Activated CD8-positive, alpha-beta memory T cell treated with anti-CD3 and anti-CD28 coated beads for 4 hours (primary cell): ENCODE measurements at places on chromosomes 4 and X.

DNA sequence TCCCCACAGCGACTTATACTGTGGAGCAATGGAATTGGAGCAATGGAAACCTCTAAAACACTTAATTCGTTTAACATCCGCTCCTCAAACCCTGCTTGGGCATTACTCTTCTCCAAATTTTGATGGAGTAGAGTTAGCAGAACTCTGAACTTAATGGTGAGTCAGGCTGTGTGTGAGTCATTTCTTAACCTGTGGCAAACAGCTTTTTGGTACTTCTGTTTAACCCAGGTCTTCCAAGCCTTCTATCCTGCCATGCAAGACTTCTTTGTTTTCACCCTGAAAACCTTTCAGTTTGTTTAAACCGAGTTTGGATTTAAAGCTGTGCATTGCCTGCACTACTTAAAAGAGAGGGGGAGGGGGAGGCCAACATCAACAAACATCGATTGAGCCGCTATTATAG is 3.6 kb upstream of the AMOT start:
- no peak for DNase-seq

DNA sequence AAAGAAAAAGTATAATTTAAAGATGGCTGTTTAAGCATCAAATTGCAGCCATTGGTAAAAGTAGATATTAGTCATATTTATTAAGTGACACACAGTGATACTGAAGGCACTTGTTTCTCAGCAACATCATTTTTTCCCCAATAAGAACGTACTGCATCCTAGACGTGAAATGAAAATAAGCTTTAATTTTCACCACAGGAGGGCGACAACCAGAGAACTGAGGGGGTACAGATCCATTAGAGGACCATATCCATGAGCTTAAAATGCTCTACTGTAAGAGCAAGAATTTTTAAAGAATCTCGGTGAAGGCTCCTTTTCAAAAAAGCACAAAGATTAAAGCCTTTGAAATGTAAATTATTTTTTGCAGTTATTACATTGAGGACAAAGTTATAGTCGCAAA is 33.4 kb downstream of the FRG1 start:
- no peak for DNase-seq

GRCh38 chr4:90474484-90474883 is 347.3 kb downstream of the CCSER1 start:
- no peak for DNase-seq

- DNase-seq, result no peak
Measured at GRCh38 chrX:522456-522855, 108.1 kb upstream of the SHOX start.

DNA sequence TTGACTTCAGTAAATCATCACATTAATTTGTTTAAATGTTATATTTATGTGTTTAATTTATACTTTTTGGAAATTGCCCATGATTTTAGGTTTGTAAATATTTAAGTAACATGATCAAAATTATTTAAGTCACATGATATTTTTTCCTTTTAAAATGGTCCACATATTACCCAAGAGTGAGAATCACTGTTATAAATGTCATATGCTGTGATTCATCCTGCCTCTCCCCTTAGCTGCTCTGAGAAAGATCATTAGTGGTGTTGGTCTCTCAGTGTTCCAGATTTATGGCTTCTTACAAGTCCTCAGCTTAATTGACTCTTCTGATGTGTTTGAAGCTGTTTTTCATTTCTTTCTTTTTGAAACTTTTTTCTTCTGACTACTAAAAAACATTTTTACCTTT is 70.1 kb downstream of the SPANXN4 start:
- DNase-seq, result no peak

GRCh38 chr4:36420111-36420679 is 138.8 kb downstream of the DTHD1 start:
- no peak for DNase-seq

DNA sequence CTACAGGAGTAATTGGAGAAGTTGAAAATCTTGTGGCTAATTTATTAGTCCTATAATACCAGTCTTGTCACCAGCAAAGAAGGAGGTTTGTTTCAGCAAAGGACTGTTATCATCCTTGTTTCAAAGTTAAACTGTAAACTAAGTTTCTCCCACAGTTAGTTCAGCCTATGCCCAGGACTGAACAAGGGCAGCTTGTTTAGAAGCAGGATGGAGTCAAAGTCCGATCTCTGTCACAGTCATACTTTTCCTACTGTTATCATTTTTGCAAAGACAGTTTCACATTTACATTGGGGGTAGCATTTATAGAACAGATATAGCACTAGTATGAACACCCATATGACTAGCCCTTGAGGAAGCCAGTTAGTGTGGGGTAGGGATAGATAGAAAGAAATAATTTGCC is 46.4 kb downstream of the AKAP4 start:
- DNase-seq, result no peak

DNA sequence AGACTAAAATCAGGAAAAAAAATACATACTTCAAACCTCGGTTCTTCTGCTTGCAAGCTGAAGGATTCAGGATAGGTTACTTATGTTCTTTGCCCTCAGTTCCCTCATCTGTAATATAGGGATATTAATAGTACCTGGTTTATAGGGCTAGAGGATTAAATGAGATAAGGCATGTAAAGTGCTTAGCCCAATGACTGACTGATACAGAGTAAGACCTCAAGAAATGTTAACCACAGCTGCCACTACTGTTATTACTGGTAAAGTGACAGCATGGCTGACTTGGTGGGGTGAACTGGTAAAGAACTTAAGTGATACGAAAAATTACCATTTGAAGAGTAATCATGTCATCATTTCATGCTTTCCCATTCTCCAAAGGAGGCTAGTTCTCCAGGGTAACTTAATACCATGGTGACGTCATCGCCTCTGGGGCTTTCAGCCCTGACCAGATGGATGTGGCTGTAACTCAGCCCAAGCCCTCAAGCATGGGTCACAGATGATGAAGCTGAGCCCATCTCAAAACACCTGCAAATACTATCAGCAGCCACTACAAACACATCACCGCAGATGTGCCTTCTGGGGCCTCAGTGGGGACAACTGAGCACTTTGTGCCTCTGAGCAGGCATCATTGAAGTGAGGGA is 44.5 kb upstream of the SCML1 start:
- no peak for DNase-seq

DNA sequence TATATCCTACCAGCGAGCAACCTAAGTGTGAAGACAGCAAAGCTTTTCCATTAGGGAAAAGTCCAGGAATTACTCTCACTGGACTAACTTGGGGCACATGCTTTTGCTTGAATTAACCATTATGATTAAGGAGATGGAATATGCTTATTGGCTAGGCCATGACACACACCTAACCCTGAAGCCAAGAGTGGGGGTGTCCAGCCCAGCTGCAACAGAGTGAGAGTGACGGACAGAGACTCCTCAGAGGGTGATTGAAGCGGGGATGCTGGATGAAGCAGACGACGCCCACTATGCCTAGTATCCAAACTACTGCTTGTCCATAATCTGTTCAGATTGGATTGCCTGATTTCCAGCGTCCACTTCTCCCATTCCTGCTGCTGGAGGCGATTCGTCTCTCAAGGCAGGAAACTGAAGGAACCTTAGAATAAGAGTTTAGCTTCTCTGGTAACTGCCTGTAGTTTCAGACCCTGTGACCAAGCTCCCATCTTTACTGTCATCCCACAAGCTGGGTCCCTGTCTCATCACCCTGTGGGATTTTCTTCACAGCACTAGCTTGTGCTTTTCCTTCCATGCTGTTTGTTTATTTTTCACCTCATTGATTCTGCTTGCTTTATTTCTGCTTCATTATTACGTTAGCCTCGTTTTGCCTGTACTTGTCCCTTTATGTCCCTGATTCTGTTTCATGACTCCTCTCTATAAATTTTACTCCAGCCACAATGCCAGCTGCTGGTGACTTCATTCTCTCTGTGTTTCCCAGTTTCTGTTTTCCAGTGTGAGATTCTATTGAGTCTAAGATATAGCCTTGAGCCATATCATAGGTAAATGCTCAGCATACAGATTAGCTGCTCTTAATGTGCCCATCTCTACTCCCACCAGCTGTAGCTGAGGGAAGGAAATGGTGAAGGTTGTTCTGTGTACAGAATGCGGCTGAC is 19.0 kb downstream of the FAM47E start:
- no peak for DNase-seq

DNA sequence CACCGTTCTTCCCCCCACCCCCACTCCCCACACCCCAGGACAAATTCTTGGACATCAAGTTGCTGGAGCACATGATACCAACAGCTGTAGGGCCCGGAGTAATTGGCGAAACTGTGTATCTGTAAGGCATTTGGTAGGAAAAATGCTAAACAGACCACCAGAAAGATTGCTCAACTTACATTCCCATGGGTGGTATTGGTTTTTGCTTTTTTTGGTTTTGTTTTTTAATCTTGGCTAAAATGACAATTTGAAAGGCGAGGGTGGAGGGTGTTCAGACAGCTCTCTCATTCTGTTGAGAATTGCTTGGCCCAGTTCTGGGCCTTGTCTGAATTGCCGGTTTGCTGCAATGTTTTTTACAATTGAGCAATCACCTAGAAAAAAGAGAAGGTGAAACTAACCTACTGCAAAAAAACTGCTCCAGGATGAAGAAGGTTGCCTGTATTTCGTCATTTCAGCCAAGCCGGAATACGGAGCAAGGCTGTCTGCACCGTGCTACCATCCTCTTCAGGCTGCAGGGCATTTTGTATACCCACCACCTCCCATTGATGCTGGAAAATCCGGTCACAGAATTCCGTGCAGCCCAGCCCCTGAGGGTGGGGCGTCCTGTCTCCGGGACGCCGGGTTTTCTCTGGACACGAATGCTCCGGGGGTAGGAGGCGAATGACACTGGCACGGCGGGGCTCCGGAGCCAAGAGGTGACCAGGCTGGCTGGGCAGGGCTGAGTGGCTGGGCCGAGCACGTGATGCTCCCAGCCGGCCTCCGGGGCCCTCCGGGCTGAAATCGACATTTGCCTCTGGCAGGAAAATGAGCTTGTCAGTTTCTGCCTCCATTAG is at the start of gene CLCN4:
Gene CLCN4, plus strand, starts transcription at position 777 of the 833 bp plus-strand sequence. CDS start 28,058 bp downstream, outside the sequence.
- no peak for DNase-seq

GRCh38 chr4:38605753-38606586 is 58.0 kb upstream of the KLF3 start:
- DNase-seq, result no peak

DNA sequence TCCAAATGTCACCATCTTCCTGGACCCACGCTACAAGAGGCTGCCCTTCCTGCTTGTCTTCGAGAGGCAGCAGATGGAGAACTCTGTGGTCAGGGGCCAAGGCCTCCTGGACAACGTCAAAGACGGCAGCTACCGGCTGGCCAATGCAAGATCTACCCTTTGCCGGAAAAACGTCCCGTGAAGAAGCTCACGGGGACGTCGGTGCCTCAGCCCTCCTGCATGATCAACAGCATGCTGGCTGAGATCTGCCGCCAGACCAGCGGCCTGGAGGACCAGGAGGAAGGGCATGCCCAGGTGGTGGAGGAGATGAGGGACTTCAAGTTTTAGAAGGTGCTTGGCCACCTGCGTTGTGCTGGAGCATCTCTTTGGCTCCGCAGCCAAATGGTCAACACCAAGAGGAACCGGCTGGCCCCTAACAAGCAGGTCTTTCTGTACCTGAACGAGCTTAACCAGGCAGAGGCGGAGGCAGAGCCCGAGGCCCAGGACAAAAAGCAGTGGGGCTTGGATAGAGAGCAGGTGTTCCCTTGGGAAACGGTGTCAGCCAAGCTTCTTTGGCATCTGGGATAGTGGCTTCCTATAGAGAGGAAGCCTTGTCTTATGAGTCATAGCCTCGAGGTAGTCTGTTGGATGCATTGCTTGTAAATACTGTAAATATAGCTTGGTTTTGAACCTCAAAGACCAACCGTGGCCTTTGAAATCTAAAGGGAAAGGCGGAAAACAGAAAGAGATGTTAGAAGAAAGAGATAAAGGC is 94.8 kb upstream of the ELOVL6 start:
- DNase-seq, result no peak
